Omental fat pad (tissue), 4 donors: ENCODE measurements at places on chromosomes 4 and X. TPM values are rescaled to one million over a fixed set of nuclear protein-coding genes. Genes with fewer than 3 reads are reported as not detected.

SAGE1 gene
- total RNA-seq: not detected

POU3F4 gene
- not detected for total RNA-seq

MED28 gene
- 17.1 TPM for total RNA-seq

DMRTC1B gene
- not detected for total RNA-seq

KCNIP4 gene
- not detected for total RNA-seq

THOC2 gene
- 64.0 TPM for total RNA-seq

SPANXD gene
- total RNA-seq: not detected

SPANXB1 gene
- total RNA-seq: not detected

SMIM43 gene
- total RNA-seq: not detected

MAGEB6 gene
- total RNA-seq: not detected

LRCH2 gene
- total RNA-seq: 3.3 TPM

GRCh38 chr4:179625406-179625805 is 2183.2 kb upstream of the AGA start:
- no peak for DNase-seq

GRCh38 chrX:154458116-154458953 is at the start of gene PLXNA3:
TSS of gene PLXNA3 (plus strand) at chrX:154458281. CDS start at chrX:154460184, 1,903 bp downstream.
- DNase-seq: no peak

DNA sequence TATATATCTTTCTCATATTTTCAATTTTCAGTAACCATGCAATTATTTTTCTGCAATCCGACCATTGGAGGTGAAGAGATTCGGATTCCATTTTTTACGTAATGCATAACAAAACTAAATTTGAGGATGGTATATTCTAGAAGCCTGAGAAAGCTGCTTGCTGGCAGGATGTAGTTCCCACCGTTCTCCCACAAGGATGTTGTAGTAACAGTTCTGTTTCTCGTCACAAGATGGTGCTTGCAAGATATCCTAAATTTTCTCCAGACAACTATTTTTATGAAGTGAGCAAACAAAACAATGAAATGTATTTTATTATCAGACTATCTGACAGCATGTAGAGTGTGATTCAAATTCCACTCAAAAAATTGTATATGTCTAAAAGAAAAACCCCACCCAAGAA is 10.7 kb downstream of the PWWP3B start:
- DNase-seq: no peak

DNA sequence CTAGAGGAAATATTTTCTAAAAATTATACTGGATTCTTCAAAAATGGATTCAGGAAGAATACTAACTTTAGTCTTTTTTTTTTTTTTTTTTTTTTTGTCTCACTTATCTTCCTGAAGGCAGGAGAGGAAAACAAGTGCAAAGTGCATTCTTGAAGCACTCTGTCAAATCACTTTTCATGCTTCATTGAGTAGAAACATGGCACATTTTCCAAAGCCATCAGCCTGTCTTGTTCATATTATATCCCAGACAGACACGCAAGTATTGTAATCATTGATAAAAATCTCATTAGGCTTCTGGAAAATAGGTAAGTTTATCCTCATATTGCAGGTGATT is 1.2 kb downstream of the BBS12 start:
- no peak for DNase-seq

GRCh38 chr4:77445823-77446222 is 159.8 kb upstream of the CXCL13 start:
- no peak for DNase-seq

DNA sequence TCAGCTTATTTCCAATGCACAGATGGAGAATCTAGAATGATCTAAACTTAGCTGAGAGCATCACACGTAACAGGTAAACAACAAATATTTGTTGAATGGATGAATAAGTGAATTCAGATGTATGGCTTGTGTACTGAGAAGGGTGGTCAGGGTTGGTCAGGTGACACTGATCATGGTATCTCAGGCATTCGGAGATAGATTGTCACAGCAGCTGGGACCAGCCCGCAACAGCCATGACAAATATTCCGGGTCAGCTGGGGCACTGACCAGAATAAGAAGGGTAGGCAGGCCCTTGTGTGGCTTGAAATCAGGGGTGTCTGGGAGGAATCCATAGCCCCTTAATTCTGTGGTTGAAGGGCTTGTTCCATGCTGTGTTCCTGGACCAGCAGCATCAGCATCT is 159.4 kb upstream of the ARX start:
- DNase-seq: no peak

- no peak for DNase-seq
Measured at GRCh38 chrX:73916931-73917667, 354.1 kb downstream of the CHIC1 start.

DNA sequence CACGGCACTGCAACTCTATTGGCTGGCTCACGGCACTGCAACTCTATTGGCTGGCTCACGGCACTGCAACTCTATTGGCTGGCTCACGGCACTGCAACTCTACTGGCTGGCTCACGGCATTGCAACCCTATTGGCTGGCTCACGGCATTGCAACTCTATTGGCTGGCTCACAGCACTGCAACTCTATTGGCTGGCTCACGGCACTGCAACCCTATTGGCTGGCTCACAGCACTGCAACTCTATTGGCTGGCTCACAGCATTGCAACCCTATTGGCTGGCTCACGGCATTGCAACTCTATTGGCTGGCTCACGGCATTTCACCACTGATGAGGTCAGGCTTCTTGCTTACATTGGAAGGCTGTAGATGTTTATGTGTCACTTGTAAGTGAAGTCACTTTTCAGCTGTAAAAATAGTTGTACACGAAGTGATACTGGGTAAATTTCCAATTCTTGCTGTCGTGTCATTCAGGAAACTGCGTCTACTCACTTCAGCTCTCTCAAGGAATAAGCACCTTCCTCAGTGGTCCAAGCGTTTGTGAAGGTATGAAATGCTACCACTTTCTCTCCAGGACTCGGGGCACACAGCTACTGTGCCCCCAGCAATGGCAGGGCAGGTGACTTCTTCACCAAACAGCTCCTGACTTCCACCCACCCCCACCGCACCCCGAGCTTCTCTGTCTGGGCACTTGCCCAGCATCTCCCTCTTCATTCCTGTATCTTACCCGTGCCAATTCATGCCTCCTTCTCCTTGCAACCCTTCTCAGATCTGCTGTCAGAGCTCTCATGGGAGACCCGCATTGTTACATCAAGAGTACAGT is 141.3 kb downstream of the AFAP1 start:
- DNase-seq: no peak

GRCh38 chr4:157128395-157128794 is 52.4 kb downstream of the GLRB start:
- DNase-seq: no peak

GRCh38 chrX:82734140-82734539 is 774.0 kb upstream of the POU3F4 start:
- DNase-seq: no peak

DNA sequence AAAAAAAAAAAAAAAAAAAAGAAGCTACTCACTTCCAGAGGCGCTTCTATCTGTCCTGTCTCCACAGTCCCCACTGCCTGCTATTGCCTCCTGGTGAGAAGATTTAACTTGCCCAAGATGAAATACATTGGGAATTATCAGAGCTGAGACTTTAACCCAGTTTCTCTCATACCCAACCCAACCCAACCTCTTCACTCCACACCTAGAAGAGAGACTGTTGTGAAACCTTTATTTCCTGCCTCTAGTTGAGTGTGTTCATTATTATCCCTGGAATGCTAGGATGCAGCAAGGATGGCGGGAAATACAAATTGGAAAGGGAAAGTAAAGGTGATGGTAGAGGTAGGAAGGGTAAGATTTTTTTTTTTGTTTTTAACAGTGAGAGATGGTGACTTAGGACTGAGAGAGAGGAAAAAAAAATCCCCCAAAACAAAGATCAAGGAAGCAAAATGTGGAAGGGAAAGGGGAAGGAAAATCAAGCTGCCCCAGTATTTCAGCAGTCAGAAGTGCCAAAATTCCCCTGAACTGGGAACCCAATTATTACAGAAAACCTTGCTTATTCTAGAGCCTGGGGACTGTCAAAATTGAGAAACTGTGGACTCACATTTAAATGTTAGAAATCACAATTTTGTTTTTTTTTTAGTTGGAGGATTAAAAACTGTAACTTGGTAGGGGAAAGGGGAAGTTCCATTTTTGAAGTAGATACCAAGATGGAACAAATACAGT is 253.0 kb downstream of the PTTG2 start:
- no peak for DNase-seq

DNA sequence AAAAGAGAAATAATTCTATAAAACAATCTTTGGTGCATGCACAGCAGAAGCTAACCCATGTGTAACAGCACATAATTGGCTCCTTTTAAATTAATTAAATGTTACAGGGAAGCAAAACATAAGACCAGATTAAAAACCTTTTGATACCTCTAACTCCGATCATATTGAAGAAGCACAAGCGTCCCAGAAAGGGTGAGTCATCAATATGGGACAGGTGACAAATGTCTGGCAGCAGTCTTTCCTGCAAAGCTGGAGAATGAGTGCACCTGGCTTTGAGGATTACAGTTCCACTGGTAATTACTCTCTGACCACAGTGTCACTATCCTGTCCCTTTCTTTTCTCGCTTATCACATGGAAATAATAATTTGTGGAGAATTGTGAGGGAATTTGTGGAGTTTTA is 94.6 kb downstream of the FAM9B start:
- no peak for DNase-seq

- no peak for DNase-seq
Measured at GRCh38 chrX:78527263-78527662, 131.9 kb downstream of the RTL3 start.

GRCh38 chrX:130173190-130173895 is 1.6 kb downstream of the RAB33A start:
- DNase-seq: peak; percentile 29

GRCh38 chrX:15523088-15523487 is 22.5 kb downstream of the BMX start:
- DNase-seq: no peak

- DNase-seq: no peak
Measured at GRCh38 chr4:20195071-20195885, 56.4 kb upstream of the SLIT2 start.

DNA sequence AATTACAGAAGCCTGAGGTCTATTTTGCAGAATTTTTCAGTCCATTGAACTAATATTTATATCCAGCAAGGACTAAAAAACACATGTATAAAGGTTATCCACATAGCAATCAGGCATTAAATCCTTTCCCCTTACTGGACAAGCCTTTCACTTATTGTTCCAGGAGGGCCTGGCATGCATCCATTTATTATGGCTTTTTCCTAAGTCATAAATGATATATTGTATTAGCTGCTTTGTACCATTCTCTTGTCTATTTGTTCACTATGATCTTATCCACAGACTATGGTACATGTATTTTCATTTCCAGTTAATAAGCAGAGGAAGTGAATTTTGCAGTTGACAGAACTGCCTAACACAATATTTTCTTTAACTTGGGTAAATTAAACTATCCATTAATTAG is 105.4 kb upstream of the ANK2 start:
- no peak for DNase-seq

DNA sequence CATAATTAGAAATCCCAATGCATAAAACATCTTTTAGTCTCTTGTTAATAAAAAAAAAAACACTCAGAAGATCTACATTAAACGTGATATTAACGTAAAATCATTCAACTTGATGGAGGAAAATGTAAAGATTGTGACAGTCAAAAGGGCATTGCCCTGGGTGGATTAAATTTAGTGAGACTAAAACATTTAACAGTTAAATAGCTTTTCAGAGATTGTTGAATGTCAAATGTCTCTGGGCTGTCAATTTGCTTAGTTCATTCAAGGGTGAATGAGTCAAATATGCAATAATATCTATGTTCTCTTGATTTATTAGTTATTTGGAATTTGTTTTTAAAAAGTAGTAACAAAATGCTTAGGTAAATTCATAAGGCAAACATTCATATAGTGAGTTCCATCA is 836.6 kb upstream of the PCDH10 start:
- no peak for DNase-seq

DNA sequence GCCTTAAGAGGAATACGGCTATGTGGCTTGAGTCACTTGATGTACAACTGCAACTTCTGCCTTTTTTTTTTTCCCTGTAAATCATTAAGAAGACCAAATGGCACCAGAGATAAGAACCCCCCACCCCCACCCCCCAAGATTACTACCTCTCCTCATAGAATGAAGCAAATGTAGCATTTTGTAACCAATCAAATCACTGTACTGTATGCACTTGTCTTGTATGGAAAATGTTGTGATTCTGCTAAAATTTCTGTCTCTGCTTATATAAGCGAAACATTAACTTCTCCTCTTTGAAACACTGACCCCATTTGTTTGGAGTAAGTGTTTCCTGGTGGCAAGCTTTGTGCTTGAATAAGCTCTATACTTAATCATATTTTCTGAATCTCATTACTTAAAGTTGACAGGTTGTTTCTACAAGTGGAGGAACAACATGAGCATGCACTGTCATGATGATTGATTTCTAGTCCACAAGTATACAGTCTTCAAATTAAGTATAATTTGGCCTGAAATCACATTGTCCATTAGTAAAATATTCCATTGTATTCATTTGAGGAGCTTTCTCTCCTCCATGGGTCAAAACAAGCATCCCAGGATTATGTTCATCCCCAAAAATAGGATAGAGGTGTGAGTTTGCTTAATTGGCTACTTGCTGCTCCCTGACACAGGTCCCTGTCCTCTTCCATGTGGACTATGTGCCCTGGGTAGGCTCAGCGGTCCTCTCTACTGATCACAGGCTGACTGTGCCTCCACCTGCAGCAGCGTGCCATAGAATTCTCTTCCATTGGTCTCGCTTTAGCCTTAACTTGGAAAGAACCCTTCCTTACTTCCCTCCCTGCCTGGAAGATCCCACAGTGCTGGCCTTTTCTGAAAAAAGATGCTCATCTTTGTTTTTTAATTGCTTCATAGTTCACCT is 104.0 kb upstream of the BMP2K start:
- DNase-seq: no peak

GRCh38 chrX:41014776-41015360 is 70.4 kb upstream of the USP9X start:
- DNase-seq: no peak

DNA sequence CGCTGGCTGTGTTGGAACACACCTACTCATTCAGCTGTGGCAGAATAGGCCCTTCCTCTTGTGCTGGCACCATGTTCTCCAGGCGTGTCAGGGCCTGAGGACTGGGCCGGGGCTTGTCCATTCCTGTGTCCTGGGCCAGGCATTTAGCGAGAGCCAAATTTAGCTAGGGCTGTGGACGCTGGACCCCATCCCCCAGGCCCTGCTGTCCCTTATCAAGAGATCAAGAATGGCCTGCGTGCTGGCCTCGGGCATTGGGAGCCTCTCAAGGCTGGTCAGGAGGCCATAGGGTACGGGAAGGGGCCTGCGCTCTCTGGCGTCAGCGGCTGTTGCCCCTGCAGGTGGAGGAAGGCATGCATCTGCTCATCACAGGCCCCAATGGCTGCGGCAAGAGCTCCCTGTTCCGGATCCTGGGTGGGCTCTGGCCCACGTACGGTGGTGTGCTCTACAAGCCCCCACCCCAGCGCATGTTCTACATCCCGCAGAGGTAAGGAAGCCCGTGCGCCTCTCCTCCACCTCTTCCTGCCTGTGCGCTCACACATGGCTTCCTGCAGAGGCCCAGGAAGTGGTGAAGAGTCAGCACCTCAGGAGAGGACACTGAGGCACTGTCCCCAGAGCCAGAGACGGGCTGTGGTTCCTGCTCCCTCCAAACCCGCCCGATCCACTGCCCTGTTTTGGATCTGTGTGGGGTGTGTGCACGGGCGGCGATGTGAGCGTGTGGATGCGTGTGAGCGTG is 15.3 kb downstream of the ABCD1 start:
- DNase-seq: no peak
